Tibial nerve (tissue), 4 donors: ENCODE measurements at places on chromosomes 3 and 15.

GRCh38 chr3:129161860-129162271 is 1.0 kb upstream of the ISY1 start:
- DNase-seq = no peak

DNA sequence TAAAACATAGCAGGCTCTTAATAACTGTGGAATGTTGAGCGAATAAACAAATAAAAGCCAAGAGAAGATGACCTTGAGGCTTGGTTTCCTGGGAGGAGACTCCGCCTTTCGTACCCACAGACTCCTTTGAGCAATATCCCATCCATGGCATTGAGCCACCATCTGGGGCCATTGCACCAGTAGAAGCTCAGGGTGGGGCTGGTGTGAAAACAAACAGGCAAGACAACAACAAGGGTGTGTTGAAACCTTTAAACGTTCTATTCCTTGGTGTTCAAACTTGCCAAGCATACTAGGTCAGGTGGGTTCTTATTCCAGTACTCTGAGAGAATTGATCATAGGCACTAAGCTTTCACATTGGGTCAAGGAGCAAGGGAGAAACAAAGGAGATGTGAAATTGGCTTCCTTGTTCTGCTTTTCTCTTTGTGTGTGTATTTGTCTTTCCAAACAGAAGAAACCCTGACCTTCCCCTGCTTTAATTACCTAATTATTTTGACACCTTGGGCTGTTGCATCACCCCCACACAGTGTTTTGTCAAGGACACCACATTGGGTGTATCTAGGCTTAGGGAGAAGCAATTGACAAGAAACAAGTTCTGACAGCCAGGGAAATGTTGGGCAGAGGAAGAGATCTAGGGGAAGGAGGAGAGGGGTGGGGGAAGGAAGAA is 105.1 kb upstream of the BCL6 start:
- DNase-seq = peak; percentile 68

DNA sequence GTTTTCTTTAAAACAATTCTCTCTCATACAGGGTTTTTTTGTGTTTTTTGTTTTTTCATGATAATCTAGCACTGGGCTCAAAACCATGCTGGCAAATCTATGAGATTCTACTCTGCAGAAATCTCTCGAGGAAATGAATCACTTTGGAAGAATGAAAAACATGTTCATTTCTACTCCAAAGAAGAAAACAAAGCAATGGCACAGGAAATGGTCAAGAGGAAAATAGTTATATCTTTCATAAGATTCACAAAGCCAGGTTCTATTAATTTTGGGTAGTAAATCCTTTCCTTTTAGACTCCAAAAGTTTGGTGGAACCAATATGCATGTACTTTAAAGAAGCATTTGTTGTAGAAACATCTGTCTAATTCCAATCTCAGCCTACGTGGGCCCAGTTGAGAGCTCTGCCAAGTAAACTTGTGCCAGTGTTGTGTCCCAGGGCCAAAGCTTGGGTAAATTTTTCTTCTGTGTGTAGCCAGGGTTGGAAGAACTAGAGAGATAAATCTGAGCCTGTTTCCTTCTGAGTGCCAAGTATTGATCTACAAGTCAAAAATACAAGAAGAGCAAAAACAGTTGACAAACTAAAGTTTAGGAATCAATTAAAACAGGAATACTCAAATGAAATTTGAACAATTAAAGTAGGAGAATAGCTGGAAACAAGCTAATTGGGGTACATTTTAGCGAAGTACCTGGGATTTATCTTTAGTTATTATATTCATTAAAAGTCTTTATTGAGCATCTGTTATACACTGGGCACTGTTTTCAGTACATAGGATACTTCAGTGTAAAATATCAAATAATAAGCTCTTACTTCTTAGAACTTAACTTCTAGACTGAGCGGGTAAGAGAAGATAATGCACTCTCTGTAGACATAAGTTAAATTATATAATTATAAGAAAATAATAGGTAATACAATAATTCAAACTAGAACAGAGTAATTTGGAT is 657.5 kb upstream of the NECTIN3 start:
- no peak for DNase-seq

DNA sequence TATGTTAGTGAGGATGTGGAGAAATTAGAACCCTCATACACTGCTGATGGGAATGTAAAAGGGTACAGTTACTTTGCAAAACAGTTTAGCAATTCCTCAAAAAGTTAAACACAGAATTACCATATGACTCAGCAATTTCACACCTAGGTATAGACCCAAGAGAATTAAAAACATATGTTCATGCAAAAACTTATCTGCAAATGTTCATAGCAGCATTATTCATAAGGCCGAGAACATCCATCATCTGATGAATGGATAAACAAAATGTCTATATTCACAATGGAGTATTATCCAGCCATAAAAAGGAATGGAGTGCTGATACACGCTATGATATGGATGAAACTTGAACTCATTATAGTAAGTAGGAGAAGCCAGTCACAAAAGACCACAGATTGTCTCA is 10.3 kb downstream of the SEC13 start:
- no peak for DNase-seq

DNA sequence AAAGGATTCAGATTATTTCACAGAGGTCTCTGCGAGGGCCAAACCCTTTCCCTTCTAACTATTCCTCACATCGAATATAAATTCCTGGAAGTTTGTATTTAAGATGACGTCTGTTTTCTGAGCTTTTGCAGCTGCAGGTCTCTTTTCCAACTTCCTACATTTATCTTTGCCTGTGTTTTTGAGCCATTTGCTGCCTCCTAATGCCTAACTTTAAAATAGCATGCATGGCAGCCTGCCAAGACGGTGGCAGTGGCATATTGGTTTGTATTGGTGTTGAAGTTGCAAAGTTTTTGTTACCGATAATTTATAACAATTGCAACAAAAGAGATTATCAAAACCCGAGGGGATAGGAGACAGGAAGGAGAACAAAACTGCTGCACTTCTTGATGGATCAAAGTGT is 187.1 kb upstream of the DNAJC19 start:
- DNase-seq = peak; percentile 43

GRCh38 chr3:32238453-32239306 is at the start of gene CMTM8:
Gene CMTM8 (plus strand): TSS chr3:32238680. CDS start chr3:32238973, 293 bp downstream.
- no peak for DNase-seq

GRCh38 chr3:38117163-38117716 is 19.7 kb downstream of the ACAA1 start:
- no peak for DNase-seq

DNA sequence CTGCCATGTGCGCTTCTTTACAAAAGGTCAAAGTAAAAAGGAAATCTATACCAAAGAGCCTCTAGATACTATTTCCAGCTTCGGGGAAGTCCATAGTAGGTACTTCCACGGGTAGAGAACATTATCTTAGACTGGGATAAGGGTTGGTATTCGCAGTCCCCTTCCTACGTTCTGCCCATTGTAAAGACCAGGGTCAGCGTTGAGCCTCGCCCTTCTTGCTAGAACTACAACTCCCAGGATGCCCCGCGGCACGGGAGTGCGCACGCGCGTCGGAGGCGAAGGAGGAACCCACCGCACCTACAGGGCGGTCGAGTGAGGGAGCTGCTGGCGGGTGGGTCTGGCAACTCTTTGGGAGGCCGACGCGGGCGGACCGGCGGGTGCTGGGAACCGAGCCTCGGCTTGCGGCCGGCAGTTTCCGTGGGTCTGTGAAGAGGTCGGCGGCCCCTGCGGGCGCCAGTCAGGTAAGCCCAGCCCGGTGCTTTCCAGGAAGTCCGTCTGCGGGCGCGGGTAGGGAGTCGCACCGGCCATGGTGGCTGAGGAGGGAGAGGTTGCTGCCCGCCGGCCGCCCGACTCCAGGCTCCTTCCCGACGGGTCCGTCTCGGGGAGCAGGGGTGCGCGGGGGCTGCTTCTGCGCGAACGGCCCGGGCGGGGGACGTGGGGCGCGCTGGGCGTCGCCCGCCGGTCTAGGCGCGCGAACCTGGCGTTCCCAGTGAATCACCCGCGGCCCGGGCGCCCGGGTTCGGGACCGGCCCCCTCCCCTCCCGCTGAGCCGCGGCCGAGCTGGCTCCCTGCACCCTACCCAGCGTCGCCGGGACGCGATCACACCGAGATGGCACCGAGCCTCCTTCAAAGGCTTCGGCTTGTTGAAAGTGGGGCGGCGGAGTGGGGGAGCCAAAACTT is at the start of gene TMOD3:
Gene TMOD3, plus strand, starts transcription at position 278 of the 900 bp plus-strand sequence. CDS start 33,232 bp downstream, outside the sequence.
- DNase-seq = peak; percentile 75

- no peak for DNase-seq
These were observed 64.0 kb upstream of the PLSCR4 start for GRCh38 chr3:146314871-146315270.

DNA sequence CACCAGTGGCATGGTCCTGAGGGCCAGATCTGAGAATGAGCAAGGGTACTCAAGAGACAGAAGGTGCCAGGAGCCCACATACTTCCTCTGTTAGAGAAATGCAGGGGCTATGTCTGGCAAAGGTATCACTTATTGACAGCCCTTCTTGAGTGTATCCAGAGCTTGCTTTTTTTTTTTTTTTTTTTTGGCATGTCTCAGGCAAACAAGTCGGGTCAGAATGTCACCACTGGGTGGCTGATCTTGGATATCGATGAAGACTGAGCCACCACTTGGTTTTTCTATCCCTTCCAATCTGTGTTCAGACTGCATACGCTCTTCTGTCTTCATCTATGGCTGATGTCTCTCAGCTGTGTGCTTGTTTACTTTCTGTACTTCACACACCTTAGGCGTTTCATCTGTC is 363.4 kb upstream of the C2CD4B start:
- no peak for DNase-seq

DNA sequence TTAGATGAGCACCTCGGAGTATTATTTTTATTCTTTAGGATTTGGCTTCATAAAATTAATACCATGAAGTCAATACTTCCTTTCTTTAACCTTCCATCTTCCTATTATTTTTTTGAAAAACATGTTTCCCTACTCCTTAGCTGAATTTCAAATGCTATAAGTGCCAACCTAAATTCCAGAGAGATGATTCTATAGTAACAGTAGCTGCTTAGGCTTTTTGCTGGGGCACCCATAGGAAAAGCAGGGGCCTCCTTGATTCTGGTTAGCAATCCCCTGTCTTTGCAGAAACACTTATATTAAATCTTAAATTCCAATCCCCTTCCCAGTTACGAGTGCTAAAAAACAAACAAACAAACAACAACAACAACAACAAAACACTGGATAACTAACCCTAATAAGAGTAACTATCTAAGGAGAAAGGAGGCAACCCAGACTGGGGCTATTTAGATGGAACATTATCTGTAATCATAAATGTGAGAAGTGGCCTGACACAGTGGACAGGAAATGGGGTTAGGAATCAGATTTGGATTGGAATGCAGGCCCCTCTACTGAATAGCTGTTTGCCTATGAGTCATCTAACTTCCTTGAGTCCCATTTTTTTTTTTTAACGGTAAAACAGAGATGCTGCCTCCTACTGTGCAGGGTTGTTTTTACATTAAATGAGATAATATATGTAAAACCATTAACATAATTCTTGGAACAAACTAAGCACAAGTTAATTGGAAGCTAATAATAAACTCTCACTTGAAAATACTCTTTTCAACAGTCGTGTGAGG is 148.1 kb downstream of the WDR72 start:
- no peak for DNase-seq

DNA sequence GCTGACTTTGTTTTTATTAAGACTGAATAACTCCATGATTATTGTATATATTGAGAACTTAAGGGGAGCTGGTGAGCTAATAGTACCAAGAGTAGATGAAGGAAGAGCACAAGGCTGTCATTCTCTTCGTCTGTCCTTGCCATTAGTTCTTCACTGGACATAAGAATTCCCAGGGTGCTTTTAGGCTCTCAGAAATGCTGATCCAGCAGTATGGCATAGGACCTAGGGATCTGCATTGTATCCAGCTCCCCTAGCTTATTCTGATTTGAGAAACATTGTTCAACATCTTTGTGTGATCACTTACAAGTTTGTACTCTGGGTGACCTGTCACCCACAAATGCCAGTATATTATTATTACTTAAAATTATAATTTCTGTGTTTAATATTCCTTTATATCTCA is 47.6 kb downstream of the CEP63 start:
- no peak for DNase-seq

DNA sequence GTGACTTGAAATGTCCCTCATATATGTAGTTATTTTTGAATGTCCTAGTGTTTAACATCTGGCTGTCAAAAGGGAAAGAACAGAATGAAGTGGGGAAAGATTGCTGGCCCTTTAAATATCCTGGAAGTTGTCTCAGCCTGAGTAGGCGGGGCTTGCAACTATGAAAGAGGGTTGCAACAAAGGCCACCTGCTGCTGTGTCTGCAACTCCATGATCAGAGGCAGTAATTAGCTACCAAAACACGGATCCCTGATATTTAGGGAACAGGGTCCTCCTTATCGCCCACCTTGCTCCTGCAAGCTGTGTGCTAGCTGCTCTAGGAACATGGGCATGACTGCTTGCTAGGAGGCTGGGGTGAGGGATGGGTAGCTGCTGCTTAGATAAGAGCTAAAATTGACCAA is 100.2 kb upstream of the CFAP20DC start:
- no peak for DNase-seq

- no peak for DNase-seq
These were observed 49.5 kb upstream of the MCF2L2 start for GRCh38 chr3:183477801-183478456.

DNA sequence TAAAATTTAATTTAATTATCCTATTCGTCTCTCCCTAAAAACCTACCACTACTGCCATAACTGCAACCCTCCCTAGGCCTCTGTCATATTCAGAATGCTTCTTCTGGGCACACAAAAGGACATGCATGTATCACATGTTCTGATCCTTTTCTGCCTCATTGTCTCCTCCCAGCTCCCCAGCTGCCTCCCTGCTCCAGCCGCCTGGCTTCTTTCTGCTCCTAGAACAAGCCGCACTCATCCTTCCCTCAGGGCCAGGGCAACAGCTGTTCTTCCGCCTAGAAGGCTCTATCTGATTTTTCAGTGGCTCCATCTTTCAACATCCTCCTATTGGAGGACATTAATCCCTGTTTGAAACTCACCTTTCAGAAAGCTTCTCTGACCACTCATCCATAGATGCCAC is 38.6 kb downstream of the TMED3 start:
- DNase-seq = no peak

DNA sequence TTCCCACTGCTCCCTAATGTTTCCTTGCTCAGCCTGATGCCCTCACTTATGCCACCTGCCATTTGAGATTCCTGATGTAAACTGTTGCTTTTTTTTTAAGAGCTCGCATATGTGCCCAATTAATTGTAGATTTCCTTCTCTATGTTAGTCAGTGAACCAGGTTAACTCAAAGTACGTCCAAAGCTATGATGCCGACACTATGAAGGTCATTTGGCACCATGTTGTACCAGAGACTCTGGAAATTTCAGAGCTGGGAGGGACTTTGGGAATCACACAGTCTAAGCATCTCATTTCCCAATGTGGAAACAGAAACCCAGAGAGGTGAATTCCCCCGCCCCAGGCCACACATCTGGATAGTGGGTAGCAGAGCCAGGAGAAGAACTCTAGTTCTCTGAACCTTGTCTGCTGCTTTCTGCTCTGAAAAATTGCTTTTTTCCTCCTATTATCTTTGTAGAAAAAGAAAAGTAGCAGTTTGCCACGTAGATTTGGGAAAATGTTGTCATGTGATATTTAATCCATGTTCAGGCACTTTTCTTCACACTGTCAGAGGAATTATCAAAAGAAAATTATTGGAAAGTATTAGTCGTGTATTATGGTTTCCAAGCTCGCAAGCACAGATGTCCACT is 38.5 kb upstream of the TNFAIP8L3 start:
- DNase-seq = no peak
